ENCODE measurements at places on chromosomes 1 and 21.

DNA sequence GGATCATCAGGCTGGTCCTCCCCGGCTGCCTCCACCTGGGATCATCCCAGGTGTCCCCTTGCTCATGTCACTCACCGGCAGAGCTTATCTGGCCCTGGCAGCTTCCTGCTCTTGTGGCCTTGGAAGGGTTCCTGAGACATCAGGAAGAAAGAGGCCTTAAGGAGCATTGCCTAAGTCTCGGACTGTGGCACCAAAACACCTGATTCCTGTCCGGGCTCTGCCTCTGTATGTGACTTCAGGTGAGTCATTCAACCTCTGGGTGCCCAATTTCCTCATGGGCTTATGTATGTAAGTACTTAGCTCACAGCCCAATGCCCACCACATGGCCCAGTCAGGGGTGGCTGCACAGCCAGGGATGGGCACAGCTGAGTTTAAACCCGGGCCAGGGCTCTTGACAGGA lies 255.9 kb upstream of the VAMP3 start:
- no peak for DNase-seq

GRCh38 chr1:95029532-95029931 lies 43.2 kb downstream of the ALG14 start:
- DNase-seq: no peak

- no peak for DNase-seq
Measured at GRCh38 chr1:99306644-99307043, 42.4 kb downstream of the PLPPR4 start.

- DNase-seq: no peak
Measured at GRCh38 chr1:172650474-172651193, 8.3 kb upstream of the FASLG start.

DNA sequence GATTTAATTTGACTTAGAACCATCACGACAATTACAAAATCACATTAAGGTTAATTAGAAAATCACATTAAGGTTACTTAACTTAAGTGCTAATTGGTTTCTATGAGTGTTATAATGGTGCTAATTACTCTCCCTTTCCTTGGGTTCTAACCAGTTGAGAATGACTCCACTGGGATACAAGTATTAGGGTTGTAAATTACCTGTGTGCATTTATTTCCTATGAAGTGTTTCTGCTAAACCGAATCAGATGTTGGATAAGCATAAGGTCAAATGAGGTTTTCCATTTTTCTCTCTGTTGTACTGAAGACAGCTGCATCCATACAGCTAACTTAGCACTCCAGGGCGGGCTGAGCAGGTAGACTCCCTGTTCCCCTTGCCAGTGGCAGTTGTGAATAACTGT lies 610.3 kb upstream of the TMPRSS15 start:
- peak; percentile 61 for DNase-seq

DNA sequence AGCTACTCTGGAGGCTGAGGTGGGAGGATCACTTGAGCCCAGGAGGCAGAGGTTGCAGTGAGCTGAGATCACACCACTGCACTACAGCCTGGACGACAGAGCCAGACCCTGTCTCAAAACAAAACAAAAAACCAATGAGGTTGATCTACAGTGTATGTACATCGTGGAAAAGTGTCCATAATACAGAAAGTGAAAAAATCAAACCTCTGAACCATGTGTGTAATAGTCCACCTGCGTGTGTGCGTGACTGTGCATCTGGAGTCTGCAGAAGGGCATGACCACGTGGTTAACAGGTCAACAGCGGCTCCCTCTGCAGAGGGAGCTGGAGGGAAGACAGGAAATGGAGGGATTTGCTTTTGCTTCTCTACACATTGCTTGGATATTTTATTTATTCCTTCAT lies 32.4 kb upstream of the ENO1 start:
- DNase-seq: no peak

DNA sequence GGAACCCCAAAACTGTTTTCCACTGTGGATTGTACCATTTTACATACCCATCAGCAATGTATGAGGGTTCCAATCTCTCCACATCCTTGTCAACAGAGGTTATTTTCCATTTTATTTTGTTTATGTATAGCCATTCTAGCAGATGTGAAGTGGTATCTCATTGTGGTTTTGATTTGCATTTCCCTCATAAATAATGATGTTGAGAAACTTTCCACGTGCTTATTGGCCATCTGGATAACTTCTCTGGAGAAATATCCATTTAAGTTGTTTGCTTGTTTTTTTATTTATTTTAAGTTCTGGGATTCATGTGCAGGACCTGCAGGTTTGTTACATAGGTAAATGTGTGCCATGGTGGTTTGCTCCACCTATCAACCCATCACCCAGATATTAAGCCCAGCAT lies 280.2 kb upstream of the USP25 start:
- DNase-seq: no peak

DNA sequence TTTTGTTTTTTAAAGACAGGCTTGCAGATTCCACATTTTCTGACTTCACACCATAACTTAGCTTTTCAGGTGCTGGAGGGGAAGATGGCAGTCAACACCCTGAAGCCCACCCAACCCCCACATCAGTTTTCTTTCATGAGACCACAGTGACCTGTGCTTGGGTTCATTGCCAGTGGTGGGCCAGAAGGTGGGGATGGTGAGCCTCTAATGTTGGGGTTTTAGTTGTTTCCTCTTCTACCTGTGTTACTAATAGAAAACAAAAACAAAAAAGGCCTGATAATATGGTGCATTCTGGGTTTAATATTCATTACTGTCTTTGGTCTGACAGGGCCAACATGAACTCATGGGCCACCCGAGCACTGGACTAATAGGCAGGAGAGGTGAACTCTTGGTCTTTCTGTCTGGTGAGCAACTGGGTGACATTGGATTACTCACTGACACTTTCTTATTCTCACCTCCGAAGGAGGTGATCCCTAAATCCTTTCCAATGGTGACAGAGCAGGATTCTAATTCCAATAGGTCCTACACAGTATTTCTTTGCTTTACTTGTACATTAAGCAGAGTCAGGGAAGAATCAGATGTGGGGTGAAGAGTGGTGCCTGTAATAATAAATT lies 132.8 kb downstream of the CLIC6 start:
- peak; percentile 3 for DNase-seq

DNA sequence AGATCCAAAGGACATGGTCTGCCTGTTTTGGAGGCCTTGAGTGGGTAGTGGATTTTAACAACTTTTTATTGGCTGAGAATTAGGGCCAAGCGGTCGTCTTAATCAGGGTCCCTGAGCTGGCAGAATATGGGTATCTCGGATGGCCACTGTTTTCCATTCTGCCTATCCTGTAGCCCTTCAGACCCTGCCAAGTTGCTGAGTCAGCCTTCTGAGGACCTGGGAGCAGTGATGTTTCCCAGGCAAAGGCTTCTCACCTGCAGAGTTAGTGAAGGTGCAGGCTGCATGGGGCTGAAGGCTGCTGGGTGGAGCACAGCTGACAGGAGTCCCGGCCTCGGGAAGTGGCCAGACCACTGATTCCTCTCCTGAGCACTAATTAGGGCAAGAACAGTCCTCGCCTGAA lies 11.4 kb downstream of the RASSF5 start:
- no peak for DNase-seq

DNA sequence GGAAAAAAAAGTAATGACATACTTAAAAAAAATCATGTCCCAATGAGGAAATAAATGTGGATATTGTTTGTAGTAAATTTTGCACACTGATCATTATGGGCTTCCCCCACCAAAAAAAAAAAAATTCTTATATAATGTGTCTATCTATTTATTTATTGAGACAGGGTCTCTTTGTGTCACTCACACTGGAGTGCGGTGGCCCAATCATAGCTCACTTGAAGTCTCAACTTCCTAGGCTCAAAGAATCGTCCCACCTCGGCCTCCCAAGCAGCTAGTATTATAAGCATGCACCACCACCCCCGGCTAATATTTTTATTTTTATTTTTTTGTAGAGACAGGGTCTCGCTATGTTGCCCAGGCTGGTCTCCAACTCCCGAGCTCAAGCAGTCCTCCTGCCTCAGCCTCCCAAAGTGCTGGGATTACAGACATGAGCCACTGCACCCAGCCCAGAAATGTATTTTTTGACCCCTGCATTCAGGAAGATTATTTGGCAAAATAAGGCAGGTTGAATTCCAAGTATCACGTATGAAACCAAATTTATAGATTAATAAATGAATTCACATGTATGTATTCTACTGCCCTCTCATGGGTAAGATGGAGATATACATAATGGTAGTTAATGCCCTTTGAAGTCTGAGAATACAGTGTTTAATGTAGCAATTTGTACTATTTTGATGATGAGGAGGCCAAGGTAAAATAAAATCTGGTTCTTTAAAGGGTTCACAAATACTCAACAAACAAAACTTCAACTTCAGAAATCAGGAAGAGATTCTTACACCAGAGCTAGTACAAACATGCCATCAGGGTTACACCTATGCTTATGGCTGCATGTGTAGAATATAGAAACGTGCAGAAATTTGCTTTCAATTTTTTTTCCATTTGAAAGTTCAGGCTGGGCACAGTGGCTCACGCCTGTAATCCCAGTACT lies 1.4 kb upstream of the DENND2C start:
- no peak for DNase-seq

DNA sequence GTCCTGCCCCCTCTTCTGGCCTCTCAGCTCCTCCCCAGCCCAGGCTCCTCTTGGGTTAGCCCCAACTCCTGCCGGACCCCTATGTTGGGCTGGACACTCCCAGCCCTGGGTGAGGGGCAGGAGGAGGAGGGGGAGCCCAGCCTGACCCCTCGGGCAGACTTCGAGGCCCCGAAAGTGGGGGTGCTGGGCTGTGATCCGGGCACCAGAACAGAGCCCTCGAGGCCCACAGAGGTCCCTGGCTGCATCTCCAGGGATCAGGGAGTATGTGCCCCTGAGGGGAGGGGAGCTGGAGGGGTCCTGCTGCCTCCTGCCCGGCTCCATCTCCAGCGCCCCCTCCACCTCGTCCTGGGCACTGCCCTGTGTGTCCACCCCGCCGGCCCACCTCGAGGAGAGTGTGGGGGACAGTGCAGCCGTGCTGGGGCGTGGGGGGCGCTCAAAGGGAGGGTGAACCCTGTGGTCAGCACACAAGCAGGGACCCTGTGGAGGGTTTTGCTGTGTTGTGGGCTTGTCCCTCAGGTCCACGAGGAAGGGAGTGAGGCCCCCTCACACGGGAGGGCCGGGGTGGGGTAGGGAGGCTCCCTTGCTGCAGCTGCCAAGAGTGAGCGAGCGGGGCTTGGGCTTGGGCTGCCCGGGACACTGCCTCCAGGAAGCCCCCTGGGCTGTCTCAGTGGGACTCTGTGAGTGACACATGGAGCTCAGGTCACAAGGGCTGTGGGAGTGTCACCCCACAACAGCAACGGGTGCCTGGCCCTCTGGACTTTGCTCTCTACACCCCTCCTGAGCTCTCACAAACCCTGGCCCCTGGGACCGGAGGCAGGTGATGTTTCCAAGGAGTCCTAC lies 54.4 kb downstream of the COL18A1 start:
- DNase-seq: no peak

DNA sequence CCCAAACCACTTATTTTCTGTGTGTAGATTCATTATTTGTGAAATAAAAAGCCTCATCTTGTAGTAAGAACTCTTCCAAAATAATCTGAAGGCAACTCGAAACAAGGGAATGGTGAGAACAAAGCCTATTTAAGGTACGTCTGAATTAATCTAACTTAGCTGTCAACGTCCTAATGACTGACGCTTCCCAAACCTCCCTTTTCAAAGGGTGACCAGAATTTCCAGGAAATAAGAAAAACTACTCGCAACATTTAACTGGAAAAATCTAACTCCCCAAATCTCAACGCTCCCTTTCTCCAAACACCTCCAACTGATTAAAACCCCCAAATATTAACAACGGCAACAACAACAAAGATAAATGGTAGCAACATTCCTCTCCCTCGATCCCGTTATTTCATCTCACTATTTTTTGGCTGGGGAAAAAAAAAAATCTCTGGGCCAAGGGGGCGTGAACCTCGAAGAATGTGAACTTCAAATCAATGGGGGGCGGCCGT lies 693 bp downstream of the SRSF10 start:
- no peak for DNase-seq

DNA sequence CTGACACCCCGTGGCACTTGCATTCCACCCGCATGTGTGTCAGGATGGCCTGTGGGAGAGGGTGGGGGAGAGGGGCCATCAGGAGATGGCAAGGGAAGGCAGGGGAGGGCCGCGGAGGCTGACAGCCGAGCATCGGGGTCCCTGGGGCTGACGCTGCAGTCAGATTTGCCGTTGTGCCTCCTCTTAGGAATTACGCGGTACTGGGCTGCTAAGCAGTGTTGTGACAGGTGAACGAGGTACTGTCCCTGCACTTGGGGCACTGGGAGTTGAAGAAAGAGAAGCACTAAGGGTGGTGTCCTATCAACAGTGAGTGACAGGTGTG lies 22.5 kb downstream of the WNT4 start:
- no peak for DNase-seq

GRCh38 chr1:27132624-27133023 lies 22.3 kb downstream of the SLC9A1 start:
- DNase-seq: no peak

DNA sequence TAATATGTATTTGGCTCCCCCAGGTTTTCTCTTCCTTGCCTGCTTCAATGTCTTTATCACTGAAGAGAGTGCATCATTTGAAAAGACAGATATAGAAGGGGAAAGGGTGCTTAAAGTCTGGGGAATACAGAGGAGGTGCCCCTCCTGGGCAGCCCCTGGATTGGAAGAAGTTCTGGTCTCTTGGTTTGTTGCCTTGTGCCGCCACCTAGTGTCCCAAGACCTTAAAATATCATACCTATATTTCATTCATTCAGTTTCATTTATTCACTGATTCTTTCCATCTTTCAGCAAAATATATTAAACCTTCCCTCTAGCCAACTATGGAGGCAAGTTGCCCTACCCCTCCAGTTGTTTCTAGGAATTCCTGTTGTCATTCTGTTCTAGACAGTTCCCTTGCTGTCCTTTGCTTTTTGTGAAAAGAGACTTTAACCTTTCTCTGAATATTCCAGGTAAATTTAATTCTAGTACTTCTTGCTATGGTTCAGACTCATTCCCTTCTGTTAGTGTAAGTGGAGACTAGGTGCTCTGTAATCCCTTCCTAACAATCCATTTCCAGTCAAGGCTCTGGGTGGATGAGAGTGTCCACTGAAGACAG lies 56.1 kb downstream of the MEF2D start:
- peak; percentile 71 for DNase-seq

GRCh38 chr1:207901041-207901653 lies 9.8 kb downstream of the CD34 start:
- DNase-seq: no peak

GRCh38 chr1:244969355-244970235 lies 105.3 kb upstream of the HNRNPU start:
- peak; percentile 83 for DNase-seq

- no peak for DNase-seq
Measured at GRCh38 chr1:204313675-204314074, 46.1 kb downstream of the PLEKHA6 start.

DNA sequence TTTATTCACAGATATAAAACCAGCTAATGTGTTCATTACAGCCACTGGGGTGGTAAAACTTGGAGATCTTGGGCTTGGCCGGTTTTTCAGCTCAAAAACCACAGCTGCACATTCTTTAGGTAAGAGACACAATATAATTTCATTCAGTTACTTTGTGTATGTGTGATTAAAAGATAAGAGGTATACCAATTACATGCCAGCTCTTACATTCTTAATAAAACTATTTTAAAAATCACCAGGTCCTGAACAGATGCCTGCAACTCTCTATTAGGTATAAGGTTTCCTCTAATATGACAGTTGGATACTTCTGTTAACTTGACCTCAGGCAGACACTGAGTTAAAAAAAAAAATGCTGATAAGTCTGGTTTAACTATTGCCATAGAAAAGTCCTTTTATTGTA lies 122.1 kb downstream of the NEK7 start:
- DNase-seq: no peak

GRCh38 chr1:220325306-220325995 lies 53.2 kb upstream of the RAB3GAP2 start:
- no peak for DNase-seq

Data from cerebellar cortex (tissue), 1 donor.